CD4-positive, alpha-beta T cell treated with Interleukin-2 at 100 ng/mL for 4 hours (primary cell): ENCODE measurements at places on chromosomes 7 and 10.
A peak's percentile ranks its signal among the peaks of the same experiment; 100 is the strongest.

DNA sequence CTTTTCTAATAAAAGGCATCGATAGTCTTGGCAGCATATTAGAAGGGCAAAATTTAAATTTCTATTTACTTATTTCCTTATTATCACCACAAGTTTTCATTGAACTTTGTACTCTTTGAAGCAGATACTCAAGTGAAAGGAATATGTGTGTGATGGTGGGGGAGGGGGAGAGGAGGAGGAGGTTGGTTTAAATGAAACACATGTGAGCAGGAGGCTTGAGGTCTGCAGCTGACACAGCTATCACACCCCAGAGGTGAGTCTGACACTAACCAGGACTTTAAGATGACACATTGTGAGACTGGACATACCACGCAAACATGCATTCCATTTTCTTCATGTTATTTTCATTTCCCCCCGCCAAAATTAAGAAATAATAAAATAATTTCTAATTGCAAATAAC lies 63.3 kb downstream of the CTTNBP2 start:
- DNase-seq, result no peak

DNA sequence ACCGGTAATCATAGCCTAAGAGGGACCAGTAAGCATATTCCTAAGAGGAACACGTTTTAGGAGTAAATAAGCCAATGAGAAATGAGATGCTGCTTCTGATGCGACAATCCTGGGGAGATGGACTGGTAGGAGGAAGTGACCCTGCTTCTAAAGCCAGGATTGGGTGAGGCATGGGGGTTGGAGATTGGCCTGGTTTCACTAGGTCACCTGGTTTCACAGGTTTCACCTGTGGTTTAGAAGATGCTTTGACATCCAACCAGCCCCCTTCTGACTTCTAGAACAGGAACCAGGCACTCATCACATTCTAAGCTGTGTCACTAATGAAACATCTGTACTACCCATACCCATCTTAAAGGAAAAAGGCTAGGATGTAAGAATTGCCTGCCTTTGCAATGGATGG lies 53.0 kb upstream of the BAMBI start:
- no peak for DNase-seq

DNA sequence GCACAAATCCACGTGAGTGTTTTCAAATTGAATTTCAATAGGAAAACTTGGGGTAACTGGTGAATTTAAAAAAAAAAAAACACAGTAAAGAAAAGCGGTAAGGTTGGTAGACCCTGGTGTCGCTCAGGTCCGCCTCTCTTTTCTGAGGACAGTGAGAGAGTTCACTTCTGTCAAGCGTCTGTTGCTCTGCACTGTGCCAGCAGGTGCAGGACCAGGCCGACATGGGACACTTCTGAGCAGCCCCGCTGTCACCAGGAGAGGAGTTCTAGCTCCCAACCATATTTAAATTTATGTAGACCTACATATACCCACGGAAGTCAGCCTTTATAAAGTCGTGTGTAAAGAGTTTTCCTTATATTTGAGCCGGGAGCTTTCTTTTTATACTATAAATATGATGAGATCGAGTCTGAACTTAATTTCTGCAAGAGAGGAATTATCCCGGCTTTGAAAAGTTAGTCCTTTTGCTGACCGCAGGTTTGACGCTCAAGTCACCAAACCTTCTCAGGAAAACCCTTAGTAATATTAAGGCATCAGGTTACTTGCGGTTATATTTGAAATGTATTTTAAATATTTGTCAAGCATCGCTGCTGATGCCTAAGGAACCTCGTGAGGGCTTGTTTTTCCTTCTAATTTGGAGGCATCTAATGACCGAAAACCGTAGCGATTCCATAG lies 531 bp downstream of the IKZF1 start:
- peak; percentile 80 for DNase-seq

DNA sequence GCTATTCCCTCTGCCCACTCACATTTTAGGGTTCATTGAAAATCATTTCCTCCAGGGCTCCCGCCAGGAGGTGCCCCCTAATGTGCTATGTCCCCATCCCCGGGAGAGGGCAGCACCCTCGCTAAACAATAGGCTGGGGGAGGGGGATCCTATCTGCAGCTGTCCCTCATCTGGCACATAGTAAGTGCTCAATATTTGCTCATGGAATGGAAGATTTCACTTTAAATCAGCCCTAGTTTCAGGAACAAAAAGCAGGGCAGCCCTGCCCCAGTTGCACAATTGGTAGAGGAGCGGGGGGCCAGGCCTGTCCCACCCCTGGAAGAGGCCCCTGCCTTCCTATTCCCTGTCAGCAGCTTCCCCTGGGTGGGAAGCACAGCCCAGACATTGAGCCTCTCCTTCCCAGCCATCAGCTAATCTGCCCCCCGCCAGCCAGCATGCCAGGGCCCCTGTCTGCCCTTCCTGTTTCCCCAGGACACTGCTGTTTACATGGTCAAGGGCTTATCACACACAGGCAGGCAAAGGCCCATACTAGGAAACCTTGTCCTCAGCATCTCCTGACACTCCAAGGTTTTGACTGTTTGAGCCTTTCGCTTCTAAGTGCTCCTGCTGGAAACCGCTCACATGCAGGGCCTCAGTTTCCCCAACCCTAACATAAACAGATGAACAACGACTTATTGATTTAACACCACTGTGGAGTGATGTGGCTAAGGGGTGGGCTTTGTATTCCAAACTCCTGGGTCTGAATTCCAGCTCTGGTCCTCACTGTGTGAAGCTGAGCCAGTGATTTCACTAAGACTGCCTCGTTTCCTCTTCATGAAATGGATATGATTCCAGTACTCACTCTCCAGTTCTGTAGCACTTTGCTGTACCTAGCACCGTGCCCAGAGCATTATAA lies 130.7 kb upstream of the ZMIZ1 start:
- DNase-seq, result peak; percentile 18

GRCh38 chr7:73871163-73872011 lies 10.4 kb downstream of the TMEM270 start:
- DNase-seq, result no peak

- no peak for DNase-seq
These were observed 41.9 kb downstream of the NKX6-2 start for GRCh38 chr10:132743925-132744490.

DNA sequence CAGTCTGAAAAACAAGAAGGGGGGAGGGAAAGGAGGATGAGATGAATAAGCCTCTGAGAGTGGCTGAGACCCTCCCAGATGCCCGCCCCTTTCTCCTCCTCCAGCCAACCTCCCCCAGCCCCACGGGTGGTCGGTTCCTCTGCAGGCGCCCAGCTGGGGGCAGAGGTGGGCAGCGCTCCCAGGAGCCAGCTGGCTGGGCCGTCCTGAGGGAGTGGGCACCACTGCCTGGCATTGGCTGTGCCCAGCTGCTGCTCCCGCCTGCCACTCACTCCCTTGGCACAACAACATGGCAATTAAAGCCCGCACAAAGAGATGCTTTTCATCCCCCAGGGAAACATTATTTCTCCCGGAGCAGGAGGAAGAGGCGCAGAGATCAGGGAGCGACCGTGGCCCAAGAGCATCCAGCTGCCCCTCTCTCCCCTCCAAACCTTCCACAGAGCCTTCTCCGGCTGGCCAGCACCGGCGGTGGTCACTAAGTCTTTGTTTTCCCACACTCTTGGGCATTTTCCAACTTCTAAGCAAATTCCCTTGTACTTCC lies 107.2 kb downstream of the SPDYE5 start:
- DNase-seq, result no peak

GRCh38 chr7:123096976-123097375 lies 101.5 kb upstream of the TAS2R16 start:
- no peak for DNase-seq

GRCh38 chr7:44633254-44634186 lies 27.1 kb downstream of the OGDH start:
- DNase-seq, result peak; percentile 90

DNA sequence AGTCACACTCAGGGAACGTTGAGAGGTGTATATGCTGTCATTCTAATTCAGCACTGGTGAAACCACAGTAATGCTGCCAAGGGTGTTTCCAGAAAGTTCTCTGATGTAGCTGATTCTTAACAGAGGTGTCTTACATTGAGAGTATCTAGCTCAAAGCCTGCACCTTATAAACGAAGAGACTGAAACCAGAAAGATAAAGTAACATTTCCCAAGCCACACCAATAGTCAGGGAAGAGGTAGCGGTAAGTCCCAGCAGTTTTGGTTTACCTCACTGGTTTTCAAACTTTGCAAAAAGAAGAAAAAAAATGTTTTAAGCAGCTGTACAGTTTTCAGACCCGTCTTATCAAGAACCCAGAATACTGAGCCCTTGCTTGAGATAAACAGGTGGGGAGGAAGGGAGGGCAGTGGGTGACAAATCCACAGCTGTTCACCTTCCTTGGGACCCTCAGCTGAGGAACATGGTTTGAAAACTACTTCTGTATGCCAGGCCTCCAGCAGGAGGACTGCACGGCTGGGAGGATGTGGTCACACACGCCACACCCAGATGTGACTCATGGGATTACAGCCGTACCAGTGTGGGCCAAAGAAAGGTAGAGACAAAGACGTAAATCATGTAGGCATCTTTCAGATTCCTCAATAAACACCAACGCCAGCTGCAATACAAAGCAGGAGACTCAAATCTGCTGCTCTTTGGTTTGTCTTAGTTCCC lies 63.9 kb upstream of the GSDME start:
- peak; percentile 89 for DNase-seq
